ENCODE measurements at places on chromosomes 16 and 17.

DNA sequence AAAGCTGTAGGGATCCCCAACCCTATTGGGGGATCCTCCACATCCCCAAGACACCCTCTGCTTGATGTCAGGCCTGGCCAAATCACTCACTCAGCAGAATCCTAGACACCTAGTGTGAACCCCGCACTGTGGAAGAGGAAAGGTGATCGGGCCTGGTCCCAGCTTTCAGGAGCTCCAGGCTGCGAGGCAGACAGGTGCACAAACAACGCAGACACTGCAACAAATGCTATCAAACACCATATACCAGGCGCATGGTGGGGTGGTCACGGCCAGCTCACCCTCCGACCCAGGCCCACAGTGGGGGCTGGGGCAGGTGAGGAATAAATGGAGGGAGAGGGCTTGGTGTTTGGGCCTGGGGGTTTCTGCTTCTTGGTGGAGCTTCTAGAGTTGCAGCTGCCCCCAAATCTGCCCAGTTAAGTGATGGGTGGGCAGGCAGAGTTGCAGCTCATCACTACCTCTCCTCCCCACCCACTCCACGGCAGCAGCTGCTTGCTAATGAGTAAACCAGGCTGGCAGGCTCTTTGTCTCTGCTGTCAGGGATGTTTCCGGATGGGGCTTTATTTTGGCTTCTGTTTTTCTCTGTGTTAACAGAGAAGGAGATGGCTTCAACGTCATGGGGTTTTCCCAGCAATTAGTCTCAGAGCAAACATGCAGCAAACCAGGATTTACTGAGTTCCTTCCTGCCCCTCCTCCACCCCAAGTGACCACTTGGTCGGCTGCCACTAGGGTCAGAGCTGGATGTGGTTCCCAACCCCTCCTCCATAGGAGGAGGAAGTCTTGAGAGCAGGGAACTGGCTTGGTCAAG lies 46.6 kb downstream of the PECAM1 start:
- peak; percentile 88 for DNase-seq

GRCh38 chr16:50183316-50183715 lies 30.2 kb downstream of the TENT4B start:
- no peak for DNase-seq

- DNase-seq: no peak
Measured at GRCh38 chr16:60166-60565, 6.5 kb downstream of the SNRNP25 start.

DNA sequence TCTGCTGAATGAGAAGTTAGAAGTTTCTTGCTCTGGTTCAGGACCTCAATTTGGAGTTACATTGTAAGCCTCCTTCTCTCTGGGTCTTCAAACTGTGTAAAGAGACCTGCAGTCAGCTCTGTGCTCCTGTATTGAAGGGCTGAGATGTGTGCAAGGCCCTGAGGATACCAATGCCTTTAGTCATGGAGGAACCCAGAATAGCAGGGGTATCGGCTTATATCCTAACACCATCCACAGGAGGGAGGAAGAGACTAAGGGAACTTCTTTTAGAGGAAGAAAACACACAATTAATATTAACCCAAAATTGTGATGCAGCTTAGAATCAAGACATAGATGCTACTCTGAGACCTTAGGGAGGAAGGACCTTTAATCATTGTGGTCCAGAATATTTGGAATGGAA lies 36.5 kb downstream of the GLP2R start:
- no peak for DNase-seq
